ENCODE measurements at places on chromosomes 5 and 9.

DNA sequence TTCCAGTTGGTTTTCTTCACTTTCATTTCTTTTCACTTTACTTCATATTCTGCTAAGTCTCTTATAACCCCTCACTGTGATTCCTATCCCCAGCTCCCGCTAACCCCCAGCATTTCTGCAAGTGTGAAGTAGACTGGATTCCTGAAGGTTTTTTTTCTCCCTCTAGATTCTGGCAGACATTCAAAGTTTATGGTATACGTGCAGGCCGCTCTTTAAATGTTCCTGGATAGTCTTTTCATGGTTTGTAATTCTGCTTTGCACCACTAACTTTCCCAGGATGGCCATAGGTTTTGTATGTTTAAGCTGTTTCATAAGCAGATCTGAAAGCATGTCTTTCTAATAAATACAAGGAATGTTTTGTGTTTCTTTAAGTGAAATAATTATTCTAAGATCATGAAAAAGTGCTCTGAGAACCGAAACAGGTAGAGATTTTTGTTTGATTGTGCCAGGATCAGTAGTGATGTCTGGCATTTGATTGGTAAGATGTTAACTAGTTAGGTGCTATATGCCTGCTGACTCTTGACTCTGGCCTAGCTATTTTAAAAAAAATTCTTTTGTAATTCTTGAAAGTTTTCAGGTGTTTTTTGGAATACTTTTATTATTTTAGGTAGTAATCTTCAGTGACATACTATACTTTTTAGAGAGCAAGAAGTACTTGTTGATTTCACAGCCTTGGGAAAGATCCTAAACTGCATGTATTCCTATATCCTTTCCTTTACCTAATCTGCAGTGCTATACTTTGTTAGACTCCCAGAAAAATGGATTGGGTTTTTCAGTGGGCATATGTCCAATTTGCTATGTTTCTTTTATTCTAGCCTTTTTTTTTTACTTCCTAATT is 29.7 kb downstream of the CNOT6 start:
- DNase-seq: no peak

- no peak for DNase-seq
Observed at GRCh38 chr9:114806526-114806900, 674 bp upstream of the TNFSF15 start.

- no peak for DNase-seq
Observed at GRCh38 chr9:22363421-22363887, 83.2 kb upstream of the DMRTA1 start.

GRCh38 chr5:143121135-143121475 is 282.4 kb downstream of the NR3C1 start:
- no peak for DNase-seq

- no peak for DNase-seq
Observed at GRCh38 chr9:87862536-87863268, 20.0 kb upstream of the SPATA31E1 start.

- no peak for DNase-seq
Observed at GRCh38 chr9:14212697-14213420, 101.1 kb downstream of the NFIB start.

GRCh38 chr5:62737766-62738165 is 159.1 kb downstream of the LRRC70 start:
- no peak for DNase-seq

GRCh38 chr9:26975728-26976707 is 19.8 kb downstream of the IFT74 start:
- peak; percentile 1 for DNase-seq

- DNase-seq: no peak
Observed at GRCh38 chr5:134143944-134144941, 29.8 kb downstream of the TCF7 start.

- DNase-seq: no peak
Observed at GRCh38 chr9:116817762-116818161, 130.7 kb downstream of the TRIM32 start.

DNA sequence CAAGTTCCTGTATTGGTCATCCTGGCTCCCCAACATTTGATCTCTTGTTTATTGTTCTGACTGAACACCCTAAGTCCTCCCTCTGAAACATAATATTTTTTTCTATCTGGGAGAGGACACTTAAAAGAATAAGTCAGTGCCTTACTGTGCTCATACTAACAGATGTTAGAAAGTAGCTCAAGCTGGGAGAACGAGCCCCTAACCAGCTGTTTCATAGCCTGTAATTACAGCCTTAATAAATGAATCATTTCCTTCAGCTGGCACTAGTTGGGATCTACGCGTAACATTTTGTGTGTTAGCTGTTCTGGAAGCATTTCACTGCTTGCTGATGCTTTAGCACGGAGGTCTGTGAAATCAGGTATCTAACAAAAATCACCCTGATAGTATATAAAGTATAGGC is 345.9 kb upstream of the RIOK2 start:
- no peak for DNase-seq

DNA sequence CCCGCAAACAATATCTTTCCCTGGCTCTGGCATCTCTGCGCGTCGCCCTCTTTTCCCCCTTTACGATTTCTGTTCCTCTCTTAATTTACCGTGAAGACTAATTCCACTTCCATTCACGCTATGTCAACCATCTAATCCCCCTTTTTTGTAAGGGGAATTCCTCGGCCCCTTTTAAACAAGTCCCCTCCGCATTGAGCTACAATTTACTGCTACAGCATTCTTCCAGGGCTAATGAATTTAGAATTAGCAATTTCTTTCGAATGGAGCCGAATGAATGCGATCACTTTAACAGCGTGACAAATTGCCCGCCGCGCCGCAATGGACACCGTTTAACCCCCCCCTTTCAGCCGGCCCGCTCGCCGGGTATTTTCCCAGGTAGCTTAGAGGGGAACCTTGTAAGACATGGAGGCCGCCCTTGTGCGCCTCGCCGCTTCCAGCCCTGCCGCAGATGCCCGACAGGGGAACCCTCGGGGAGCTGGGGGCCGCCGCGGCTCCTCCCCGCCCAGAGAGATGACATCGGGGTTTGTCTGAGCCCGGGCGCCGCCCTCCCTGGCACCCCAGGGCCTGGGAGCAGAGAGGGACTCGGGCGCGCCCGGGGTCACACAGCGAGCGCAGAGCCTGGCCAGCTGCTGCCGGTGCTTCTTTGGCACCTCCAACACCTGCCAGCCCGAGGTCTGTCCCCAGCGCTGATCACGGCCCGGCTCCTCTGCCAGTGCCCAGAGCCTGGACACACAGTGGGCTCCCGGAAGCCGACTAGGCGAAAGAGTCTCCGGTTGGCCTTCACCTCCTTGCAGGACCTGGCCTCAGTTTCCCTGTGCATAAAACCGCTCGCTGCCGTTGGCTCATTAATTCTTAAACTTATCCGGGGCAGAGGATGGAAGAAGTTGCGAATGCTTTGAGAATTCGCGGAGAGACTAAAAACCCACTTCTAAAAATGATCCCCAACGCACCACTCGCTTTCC is 1.3 kb downstream of the PRDM12 start:
- no peak for DNase-seq

DNA sequence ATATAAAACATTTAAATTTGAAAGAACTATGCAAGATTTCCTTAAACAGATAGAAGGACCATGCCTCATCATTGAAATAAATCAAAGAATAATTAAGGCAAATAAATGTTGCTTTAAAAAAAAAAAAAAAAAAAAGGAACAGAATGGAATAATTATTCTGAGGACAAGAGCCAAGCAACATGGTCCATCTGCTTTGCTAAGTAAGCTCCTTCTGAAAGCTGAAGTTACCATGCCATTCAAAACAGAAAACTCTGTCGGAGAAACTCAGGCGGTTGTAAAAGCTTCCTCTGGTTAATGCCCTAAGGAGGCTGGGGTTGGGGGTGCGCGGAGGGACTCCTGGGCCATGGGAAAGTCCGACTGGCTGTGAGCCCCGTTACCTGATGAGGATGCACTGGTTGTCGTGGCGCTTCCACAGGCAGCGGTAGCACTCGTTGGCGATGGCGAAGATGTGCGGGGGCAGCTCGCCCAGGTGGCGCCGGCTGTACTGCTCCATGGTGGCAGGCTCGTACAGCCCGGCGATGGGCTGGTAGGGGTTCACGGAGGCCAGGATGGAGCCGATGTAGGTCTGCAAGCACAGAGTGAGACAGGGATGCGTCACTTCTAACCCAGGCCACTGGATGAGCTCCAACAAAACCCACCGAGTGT is 141.7 kb downstream of the MYO10 start:
- DNase-seq: no peak

GRCh38 chr5:159602434-159602833 is 272.1 kb upstream of the IL12B start:
- DNase-seq: no peak

DNA sequence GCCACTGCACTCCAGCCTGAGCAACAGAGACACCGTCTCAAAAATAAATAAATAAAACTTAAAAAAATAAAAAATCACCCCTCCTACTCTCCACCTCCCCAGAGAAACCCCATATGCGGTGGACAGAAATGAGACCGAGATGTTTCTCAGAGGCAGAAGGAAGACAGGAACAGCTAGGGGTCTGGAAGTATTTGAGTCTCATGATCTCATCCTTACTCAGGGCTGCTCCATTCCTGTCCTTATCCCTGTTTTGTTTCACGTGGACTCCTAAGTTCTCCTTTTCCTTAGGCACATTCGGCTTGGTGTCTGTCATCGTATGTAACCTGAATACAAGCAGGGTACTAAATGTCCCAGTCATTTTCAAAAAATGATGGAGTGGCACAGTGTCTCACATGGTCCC is 76.1 kb downstream of the C9orf50 start:
- no peak for DNase-seq

- DNase-seq: no peak
Observed at GRCh38 chr5:37576552-37576951, 197.4 kb downstream of the WDR70 start.

DNA sequence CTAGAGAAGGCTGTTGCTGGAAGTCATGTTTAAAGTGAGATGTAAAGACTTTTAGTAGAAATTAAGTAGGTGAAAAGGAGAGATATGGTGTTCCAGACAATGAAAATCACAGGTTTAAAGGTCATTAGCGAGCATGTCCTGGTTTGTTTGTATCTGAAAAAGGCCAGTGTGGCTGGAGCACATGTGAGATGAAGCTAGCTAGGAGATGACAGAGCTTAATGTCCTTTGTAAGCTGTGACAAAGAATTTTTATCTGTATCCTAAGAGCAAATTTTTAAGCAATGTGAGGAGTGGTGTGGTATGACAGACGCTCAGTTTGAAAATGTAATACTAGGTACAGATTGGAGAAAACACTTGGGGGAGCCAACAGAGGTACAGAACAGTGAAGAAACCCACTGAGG is 567.2 kb upstream of the ARRDC3 start:
- no peak for DNase-seq

DNA sequence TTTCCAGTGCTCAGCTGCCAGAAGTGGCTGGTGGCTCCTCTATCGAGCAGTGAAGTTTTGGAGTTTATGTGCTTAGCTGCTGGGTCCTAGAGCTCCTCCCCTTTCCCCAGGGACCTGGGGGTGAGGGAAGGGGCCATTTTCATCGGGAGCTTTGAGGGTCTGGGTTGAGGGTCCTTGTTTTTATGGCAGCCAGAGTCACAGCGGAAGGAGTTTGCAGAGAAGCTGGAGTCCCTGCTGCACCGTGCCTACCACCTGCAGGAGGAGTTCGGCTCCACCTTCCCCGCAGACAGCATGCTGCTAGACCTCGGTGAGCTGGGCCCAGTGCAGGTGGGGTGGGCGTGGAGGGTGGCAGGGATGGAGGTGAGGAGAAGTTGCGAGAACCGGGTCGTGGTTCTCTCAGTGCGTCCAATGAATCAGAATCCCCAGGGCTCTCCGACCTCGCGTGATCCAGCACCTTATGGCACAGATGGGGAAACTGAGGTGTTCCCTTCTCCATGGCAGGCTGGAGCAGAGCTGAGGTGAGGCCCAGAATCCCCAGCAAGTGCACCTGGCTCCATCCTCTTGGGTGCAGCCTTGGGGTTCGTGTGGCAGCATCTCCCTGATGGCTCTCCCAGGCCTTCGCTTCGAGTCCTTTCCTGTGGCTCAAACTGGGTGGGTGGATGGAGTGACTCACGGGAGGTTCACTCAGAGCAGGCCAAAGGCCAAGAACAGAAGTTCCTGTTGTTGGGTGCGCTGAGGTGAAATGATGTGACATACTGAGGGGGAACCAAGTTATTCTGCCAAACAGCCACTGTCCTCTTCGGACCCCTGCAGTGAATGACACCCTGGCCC is 21.7 kb upstream of the DOLPP1 start:
- DNase-seq: no peak

DNA sequence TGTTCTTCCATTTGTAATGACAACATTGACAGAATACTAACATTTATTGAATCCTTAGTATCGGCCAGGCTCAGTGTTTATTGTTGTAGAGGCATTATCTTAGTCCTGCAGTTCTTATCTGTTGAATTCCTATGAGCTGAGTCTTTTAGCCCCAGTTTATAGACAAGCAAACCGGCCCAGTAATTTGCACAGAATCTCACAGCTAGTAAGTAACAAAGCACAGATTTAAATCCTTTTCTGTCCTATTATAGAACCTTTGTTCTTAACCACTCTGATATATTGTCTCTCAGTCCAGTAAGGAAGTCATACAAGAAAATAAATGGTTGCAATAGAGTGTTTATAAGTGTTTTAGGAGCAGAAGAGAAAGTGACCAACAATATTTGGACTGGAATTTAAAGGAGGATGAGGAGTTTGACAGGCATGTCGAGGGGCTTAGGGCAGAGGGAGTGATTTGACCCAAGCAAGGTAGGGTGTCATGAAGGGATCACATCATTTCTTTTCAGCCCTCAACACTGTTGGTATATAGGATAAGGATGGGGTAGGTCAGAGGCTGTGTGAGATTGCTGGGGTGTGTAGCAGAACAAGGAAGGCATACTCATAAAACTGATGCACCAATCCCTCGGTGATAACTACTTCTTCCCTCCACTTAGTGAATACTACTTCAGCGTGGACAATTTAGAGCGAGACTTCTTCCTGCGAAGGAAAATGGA is 39.5 kb downstream of the LARP1 start:
- no peak for DNase-seq

DNA sequence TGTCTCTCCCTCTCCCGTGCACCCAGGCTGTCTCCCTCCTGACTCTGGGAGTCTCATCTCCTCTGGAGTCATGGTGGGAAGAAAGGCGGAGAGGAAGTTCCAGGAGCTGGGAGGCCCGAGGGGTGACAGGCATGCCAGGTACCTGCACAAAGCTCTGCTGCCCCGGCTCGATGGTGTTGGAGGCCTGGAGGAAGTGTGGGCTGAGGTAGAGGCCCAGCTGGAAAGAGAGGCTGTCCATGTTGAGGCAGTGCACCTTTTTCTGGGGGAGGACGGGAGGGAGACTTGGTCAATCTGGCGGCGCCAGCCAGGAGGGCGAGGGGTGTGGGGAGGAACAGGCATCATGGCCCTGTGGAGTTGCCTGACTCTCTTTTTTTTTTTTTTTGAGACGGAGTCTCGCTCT is 15.9 kb downstream of the FPGS start:
- no peak for DNase-seq

GRCh38 chr9:136249877-136250559 is 4.4 kb upstream of the QSOX2 start:
- DNase-seq: peak; percentile 43

GRCh38 chr5:83608122-83608521 is 112.5 kb downstream of the HAPLN1 start:
- DNase-seq: peak; percentile 64

- DNase-seq: peak; percentile 42
Observed at GRCh38 chr5:16673241-16674201, 56.7 kb upstream of the RETREG1 start.

DNA sequence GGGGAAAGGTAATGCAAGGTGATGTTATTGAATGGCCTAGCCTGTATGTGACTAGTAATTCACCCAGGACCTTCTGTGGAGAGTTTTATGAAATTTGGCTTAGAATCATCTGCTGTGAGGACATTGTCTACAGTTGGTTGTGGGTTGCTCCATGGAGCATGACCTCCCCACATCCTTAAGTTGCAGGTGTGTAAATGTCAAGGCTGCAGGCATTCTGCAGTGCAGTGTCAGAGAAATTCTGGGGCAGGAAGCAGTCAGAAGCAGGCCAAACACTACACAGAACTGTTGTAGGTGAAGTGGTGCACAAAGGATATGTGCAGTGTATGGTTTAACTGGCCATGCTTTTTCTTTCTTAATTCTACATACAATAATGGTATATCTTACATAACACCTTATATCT is 588.3 kb downstream of the EBF1 start:
- DNase-seq: no peak

Measured in SK-N-DZ (cell line).